Colonic mucosa (tissue), 4 donors: ENCODE measurements at places on chromosomes 12 and 14. TPM values are rescaled to one million over a fixed set of nuclear protein-coding genes. Genes with fewer than 3 reads are reported as not detected.
A peak's percentile ranks its signal among the peaks of the same experiment; 100 is the strongest.

DNA sequence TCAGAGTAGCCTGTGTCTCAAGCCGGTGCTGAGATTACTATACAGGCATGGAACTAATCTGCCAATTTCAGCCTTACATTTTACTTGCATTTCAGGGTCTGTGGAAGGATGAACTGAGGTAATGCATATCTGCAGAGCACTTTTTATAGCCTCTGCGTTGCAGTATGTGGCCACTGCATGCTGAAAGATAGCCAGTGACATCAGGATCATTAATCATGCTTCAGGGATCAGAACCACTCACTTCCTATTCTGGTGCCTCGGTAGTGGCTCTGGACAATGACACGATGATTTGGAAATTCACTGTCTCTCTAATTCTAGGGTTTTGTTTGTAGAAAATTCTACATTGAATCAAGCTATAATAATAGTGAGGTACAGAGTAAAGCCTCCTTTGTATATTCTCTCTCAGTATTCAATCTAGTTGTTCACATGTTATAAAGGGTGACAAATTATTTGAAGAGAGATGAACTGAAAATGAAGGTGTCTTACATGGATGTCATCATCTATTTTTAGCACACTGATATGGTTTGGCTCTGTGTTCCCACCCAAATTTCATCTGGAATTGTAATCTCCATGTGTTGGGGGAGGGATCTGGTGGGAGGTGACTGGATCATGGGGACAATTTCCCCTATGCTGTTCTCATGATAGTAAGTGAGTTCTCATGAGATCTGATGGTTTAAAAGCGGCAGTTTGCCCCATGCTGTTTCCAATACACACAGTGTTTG lies 554.3 kb upstream of the MIS18BP1 start:
- DNase-seq = no peak

LRP1-AS gene
- not detected for total RNA-seq

GRCh38 chr12:66538970-66539369 lies 139.9 kb downstream of the GRIP1 start:
- no peak for DNase-seq

LHX5 gene
- not detected for total RNA-seq

RDH12 gene
- not detected for total RNA-seq

SERPINA10 gene
- total RNA-seq = 0.74 TPM

DNA sequence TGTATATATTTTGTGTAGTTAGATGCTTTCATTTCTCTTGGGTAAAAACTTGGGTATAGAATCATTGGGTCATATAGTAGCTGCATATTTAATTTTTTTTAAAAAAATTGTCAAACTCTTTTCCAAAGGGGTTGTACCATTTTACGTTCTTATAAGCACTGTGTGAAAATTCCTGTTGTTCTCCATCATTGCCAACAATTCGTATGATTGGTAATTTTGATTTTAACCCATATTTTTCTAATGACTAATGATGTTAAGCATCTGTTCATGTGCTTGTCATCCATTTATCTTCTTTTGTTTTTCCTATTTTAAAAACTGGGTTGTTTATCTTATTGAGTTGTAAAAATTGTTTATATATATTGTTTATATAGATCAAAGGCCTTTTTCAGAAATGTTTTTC lies 77.4 kb downstream of the OTOGL start:
- DNase-seq = no peak

MYRFL gene
- total RNA-seq = 0.37 TPM

DPF3 gene
- total RNA-seq = 6.7 TPM

CAND1 gene
- 134 TPM for total RNA-seq

- no peak for DNase-seq
Observed at GRCh38 chr14:64952598-64953309, 10.2 kb upstream of the GPX2 start.

DNA sequence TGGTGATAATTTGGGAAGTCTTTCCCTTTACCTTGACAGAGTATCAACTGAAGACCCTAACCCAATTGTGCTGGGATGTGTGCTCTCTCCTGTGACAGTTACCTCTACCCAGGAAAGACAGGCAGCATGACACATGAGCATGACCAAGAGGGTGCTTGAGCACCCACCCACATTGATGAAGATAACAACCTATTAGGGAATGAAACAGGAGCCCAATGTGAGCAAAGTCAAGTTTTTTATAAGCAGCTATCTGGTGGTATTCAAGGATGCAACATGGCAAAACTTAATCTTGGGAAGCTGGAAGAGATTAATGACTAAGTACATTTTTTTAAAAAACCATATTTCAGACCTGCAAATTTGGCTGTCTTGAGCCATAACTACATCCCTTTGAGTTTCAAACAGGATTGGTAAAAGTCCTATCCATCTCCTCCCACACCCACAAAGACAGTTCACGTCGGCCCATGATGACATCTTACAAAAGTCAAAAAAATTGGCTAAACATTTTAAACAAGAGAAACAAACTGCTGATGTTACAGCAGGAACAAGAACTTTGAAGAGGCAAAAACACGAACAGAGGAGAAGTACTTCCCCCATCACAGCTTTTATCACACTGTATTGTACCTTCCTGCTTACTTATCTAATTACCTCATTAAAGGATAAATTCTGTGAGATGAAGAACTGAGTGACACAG lies 60.3 kb downstream of the MED13L start:
- DNase-seq = no peak

PIK3C2G gene
- 0.57 TPM for total RNA-seq

LRRC10 gene
- total RNA-seq = not detected

DNA sequence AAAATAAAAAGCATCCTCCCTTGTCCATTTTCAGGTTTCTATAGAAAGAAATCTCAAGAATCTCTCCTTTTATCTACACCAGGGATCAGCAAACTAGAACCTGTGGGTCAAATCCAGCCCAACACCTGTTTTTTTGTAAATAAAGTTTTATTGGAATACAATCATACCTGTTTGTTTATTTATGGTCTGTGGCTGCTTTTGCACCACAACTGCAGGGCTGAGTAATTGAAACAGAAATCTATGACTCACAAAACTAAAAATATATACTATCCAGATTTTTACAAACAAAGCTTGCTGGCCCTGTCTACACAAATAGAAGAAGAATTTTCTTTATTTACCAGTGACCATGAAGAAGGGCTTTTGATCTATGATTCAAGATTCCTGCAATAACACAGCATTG lies 95.1 kb upstream of the COCH start:
- DNase-seq = no peak

DNA sequence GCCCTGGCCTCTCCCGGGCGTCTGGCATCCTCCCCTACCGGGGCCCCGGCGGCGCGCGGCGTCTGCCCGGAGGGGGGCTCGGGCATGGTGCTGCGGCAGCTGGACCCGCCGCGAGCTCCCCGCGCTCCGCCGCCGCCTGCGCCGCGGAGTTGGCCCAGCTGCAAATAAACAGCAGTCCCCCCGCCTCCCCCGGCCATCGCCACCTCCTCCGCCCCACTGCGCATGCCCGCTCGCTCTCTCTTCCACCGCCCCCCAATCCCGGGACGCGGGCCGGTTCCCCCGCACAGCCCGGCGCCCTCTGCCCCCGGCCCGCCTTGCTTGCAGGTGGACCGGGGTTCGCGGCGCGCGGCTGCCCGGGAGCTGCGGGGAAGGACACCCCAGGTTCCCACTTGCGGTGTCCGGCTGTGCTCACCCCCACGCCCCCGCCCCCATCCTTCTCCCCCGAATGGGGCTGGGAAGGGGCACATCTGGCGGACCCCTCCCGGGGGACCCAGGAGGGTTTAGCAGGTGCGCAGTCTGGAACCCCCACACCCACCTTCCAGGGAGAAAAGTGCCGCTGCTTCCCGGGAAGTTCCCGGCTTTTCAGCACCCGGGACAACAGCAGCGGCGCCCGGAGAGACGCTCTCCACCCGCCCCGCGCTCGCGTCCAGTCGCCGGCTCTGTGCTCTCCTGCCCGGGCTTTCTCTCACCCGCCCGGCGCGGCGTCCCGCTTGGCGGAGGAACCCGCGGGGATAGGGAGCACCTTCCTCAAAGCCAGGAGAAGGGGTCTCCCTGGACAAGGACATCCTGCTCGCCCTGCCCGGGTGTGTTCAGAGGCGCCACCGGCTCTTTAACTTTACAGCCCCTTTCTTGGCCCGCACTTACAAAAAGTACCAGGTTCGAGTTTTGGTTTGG lies at the start of gene TMTC1:
Gene TMTC1 (minus strand): TSS at position 170 of the 894 bp plus-strand sequence. CDS start 191 bp downstream, outside the sequence.
- DNase-seq = peak; percentile 48

GRCh38 chr12:75943730-75944096 lies 87.9 kb downstream of the PHLDA1 start:
- no peak for DNase-seq

PMCH gene
- total RNA-seq = not detected

DNA sequence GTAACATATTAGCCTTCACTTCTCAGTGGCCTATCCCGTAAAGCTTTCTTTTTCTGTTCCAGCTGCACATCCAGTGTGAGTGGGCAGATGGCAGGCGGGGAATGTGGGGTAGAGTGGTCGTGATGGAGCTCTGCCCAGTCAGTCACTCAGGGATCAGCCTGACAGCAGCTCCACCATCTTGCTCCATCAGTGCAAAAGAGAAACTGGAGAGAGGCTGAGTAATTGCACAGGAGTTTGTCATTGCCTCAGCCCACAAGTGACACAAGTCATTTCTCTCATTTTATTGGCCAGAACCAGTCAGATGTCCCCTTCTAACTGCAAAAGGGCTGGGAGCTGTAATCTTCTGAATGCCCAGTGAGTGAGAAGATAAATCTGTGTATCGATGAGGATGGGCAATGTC lies 66.5 kb downstream of the ATP23 start:
- no peak for DNase-seq

OR6C2 gene
- total RNA-seq = not detected

DNA sequence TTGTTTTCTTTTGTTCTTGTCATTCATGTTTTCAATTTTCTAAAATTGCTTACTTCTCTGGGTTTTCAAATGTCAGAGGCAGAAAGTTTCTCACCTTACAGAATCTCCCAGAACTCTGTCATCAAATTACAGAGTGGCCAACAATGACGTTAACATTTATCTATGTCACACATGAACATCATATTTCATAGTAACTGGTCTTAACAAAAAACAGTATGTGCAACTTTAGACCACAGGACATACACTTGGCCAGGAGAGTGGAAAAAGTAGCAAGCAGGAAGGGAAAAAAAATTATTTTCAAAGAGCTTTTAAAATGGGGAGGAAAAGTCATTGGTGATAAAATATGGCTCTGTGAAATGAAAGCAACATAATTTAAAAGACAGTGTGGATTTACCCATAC lies 426.5 kb downstream of the MED13L start:
- no peak for DNase-seq

DNA sequence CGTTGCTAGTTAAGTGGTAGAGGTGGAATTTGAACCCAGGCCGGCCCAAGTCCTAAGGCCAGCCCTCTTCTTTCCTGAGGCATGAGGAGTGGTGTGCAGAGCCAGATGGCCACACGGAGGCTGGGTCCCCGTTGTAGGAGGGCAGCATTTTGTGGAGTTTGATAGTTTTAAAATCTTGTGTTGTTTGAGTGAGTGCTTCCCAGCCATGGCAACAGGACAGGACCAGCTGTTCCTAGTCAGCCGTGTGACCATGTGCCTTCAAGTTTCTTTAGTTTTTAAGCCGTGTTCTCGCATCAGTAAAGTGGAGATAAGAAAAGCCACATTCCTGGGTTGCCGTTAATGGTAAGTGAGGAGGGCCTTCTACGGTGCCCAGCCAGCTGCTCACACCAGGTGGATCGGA lies 44.4 kb downstream of the UBE3B start:
- no peak for DNase-seq

TCL1A gene
- total RNA-seq = 0.57 TPM

DNA sequence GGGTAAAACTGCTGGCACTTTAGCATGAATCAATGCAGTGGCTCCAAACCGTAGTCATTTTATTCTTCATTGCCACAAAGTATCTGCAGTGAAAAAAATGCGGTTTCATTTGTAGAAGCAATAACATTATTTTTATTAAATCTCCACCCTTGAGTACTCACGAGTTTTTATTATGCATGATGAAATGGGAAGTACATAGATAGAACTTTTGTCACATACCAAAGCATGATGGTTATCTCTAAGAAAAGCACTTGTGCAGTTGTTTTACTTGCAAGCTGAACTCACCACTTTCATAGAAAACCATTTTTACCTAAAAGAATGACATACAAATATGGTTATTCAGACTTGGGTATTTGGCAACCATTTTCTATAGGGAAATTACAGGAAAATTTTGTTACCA lies 90.3 kb downstream of the PELI2 start:
- DNase-seq = no peak

AHNAK2 gene
- total RNA-seq = 5.1 TPM

SPATA7 gene
- 5.3 TPM for total RNA-seq

SCNN1A gene
- total RNA-seq = 188 TPM

- no peak for DNase-seq
Observed at GRCh38 chr14:20350860-20351259, 7.4 kb downstream of the PARP2 start.
